ENCODE measurements at places on chromosomes 2 and 18.

DNA sequence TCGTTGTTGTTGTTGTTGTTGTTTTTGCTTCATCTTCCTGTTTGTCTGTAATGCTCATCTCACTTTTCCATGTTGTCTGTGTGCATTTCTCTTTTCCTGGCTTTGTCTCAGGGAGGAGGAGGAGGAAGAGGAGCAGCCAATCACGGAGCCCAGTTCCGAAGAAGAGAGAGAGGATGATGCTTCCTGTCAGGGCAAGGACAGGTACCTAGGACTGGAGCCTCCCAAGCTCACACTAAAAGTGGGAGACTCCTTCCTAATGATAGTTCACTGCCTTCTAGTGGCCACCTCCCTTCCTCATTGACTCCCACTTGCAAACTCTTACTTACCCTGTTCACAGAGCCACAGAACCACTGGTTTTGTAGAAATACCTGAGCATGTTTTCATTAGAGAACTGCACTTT lies 179.6 kb downstream of the TPGS2 start:
- no peak for DNase-seq

- no peak for DNase-seq
Measured at GRCh38 chr18:48394176-48394575, 15.0 kb downstream of the ZBTB7C start.

DNA sequence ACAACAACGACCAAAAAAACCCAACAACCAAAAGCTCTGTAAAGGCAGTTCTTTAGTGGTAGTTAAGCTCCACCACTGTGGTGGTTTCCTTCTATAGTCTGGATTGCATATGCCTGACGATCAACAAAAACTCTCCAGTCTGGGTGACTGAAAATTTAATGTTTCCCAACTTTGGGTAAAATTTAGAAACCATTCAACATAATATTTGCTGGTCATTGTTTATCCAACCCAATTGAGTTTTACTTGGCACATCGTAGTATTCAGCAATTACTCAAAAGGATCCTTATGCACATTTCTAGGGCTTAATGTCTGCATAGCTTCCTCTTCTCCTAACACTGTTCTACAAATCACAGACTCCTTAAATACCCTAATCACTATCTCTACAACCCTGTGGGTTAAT lies 1080.2 kb upstream of the NRXN1 start:
- no peak for DNase-seq

- no peak for DNase-seq
Measured at GRCh38 chr18:37508207-37508606, 57.4 kb downstream of the CELF4 start.

DNA sequence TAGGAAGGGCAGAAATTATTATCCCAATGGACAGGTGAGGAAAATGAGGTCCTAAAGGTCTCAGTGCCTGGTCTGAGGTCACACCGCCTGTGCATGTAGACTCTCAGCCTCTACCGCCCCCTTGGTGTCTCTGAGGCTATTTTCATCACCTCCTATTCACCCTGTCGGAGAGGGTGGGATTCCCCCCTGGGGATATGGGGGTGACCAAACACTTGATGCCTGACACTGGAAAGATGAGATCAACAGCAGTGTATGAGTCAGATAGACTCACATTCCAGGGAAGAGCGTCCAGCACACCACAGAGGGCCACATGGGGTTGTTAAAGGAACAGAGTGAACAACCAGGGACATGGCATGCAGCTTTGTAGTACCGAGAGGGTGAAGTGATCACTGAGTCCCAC lies 199.7 kb downstream of the SMAD2 start:
- DNase-seq = no peak

DNA sequence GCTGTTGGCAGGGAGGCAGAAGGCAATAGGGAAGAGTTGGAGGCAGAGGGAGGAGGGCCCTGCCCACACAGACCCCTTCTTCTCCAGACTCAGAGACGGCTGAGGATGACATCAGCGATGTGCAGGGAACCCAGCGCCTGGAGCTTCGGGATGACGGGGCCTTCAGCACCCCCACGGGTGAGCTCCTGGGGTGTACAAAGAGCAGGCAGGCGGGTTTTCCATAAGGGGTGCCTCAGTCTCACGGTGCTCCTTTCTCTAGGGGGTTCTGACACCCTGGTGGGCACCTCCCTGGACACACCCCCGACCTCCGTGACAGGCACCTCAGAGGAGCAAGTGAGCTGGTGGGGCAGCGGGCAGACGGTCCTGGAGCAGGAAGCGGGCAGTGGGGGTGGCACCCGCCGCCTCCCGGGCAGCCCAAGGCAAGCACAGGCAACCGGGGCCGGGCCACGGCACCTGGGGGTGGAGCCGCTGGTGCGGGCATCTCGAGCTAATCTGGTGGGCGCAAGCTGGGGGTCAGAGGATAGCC lies 10.0 kb downstream of the SPEG start:
- DNase-seq = no peak

DNA sequence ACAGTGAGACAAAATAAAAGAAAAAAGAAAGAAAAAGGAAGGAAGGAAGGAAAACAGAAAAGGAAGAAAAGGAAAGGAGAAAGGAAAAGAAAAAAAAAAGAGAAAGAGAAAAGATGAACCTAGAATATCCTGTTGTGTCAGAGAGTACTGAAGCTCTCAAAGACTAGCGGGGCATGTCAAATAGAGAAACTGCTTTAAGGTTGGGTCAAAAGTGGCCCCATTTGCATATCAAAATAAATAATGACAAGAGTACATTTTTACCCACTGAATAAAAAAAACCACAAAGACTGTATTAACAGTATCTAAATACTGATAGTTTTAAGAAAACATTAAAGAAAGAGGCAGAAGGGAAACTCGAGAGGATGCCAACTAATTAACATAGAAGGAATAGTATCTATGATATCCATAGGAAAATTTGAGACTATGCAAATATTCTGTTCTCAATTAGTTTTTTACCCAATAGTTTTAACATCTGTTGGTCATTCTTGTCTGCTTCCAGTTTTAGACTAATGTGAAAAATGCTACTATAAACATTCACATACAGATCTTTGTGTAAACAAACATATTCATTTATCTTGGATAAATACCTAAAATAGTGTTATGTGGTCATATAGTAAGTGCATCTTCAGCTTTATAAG lies 53.2 kb downstream of the SFXN5 start:
- DNase-seq = no peak

DNA sequence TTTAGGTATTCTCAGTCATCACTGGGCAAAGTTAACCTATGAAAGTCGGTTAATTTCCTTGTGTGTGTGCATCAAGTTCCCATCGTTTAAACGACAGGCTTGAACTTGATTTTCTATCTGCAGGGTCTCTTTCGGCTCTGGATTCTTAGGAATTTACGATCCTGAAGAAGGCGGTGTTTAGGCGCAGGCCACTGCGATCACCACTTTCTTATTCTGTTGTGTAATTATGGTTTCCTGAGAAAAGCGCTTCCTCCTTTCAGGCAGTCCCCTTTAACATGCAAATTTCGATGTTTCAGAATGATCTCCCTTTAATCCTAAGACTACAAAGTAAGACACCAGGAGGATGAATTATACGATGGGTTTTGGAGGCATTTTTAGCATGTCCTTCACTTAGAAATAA lies 27.9 kb upstream of the MBP start:
- DNase-seq = no peak

DNA sequence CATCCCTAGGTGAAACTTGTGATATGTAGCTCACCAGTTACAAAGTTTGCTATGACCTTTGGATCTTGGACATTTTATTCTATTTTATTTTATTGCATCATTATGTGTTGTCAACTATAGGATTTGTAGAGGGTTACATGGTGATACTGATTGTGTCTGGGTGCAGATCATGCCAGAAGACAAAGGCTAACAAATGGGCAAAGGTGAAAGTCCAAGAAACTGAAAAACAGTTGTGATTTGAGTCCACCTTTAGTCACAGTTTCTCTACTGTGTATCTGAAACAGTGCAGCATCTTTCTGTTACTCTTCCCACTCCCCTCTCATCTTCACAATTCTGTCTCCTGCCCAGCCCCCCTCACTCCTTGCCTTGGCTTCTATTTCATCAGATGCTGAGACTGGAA lies 111.9 kb upstream of the LYPD6 start:
- no peak for DNase-seq

DNA sequence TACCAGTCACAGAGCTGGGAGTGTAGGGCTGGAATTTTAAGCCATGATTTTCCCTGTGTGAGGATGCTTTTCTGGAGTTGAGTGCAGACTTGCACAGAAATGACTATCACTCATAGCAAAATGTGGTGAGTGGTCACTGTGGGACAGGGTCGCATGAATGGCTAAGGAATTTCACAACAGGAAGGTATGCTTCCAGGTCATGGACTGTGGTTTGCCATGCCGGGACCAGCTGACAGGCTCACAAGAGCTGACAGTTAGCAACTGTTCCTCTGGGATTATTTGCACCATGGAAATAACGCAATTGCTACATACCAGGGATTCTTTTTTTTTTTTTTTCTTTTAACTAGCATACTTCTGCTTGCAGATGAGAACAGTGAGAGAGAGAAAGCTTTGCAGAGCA lies 3.8 kb upstream of the UXS1 start:
- no peak for DNase-seq

GRCh38 chr18:71168557-71169145 lies 879.8 kb downstream of the SOCS6 start:
- DNase-seq = no peak

- no peak for DNase-seq
Measured at GRCh38 chr18:80179857-80180558, 67.3 kb downstream of the PARD6G start.

DNA sequence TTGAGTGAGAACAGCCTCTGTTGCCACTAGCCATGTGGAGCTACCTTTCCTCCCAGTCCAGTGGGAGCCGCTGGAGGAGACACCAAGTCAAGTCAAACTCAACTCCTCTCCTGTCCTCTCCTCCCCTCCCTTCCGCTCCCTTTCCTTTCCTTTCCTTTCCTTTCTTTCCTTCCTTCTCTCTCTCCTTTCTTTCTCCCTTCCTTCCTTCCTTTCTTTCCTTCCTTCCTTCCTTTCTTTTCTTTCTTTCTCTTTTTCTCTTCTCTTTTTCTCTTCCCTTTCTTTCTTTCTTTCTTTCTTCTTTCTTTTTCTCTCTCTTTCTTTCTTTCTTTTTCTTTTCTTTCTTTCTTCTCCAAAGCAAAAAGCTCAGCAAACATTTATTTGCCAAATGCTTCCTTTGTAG lies 44.5 kb downstream of the THNSL2 start:
- no peak for DNase-seq

GRCh38 chr18:2144811-2145210 lies 426.5 kb downstream of the METTL4 start:
- DNase-seq = no peak

DNA sequence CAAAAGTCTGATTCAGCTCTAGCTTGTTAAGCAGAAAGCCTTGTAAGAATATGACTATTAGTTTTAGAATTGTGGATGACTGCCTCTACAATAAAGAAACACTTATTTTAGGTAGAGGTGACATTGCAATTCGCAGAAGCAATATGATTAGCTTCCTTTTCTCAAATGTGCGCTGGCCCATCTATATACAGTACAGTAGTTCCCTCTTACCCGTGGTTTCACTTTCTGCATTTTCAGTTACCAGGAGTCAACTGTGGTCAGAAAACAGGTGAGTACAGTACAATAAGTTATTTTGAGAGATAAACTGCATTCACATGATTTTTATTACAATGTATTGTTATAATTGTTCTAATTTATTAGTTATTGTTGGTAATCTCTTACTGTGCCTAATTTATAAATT lies 405.1 kb downstream of the GPD2 start:
- DNase-seq = no peak

DNA sequence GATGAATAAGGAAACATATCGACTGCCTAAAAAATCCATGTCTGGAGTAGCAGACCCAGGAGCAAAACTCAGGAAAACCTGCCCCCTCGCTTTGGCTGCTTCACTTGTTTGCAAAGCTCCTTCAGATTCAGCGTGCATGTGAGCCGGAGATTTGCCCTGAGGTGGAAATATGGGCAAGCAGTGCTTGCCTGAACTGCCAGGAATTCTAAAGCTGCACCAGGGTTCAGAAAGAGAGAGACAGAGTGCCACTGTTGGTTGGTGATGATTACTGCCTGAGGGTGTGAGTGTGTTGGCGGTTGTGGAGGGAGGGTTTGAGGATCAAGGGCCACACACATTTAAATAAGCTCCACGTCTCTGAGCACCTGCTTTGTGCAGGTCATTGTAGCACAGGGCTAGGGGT lies 139.6 kb upstream of the RGPD4 start:
- DNase-seq = no peak

GRCh38 chr2:240257940-240258580 lies 117.6 kb upstream of the OTOS start:
- DNase-seq = no peak

DNA sequence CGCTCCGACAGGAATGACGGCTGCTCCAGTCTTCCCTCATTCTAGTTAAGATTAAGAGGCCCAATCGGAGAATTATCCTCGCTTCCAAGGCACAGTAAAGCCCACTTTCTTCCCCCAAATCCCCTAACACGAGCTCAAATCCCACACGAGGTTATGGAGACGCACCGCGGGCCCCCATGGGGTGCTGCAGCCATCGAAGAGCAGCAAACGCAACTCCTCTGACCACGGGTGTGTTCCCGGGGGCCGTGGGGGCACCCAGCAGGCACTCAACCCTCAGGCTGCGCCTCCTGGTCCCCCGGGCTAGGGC lies 446 bp downstream of the COPS9 start:
- DNase-seq = no peak

DNA sequence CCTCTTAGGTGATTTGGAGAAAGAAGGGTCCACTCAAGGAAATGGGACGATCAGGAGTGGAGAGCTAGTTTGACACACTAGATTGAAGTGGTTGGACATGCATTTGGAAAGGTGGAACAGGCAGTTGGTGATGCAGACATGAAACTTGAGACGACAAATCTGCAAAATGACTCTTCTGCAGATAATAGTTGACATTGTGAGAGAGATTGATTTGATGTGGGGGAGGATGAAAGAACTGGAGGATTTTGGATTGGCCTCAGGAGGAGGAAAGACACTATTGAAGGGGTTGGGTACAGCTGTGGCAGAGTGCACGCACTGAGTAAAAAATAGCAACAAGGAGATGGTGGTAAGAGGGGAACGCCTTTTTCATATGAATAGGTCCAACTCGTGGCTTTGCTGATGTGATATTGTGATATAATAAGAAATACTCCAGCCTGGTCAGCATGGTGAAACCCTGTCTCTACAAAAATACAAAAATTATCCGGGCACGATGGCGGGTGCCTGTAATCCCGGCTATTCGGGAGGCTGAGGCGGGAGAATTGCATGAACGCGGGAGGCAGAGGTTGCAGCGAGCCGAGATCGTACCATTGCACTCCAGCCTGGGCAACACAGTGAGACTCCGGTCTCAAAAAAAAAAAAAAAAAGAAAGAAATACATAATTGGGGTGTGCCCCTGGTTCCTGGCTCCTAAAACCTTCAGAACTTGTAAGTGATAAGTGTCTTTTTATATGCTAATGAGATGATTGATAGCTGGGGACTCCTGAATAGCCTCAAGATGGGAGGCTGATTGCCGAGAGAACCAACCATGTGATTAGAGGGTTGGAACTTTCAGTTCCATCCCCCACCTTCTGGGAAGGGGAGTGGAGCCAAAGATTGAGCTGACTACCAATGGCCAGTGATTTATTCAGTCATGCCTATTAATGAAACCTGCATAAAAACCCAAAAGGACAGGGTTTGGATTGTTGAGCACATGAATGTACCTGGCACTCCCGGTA lies 9.7 kb downstream of the TTLL4 start:
- no peak for DNase-seq
